ENCODE measurements at places on chromosomes 12 and 14.

DNA sequence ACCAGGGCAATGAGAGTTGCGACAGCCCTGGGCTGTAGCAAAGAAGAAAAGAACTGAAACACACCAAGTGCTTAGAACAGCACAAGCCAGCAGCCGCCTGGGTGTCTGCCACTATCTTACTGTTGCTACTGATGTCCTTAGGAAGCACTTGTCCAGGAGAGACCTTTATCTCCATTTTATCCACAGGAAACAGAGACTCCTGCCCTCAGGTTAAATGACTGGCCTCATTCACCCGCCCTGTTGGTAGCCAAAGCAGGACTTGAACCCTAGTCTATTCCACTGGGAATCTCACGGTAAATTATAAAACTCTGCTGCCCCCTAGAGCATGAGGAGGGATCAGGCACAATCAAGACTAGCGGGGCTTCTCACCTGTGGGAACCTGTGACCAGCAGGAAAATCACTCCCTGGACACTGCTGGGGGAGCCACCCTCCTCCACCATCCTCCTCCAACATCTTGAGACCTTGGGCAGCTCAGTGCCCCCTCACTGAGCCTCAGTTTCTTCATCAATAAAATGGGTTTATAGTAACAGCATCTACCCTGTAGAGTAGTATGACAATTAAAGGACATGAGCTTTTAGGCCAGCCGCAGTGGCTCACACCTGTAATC lies 20.5 kb upstream of the TESC start:
- DNase-seq, result peak; percentile 66

DNA sequence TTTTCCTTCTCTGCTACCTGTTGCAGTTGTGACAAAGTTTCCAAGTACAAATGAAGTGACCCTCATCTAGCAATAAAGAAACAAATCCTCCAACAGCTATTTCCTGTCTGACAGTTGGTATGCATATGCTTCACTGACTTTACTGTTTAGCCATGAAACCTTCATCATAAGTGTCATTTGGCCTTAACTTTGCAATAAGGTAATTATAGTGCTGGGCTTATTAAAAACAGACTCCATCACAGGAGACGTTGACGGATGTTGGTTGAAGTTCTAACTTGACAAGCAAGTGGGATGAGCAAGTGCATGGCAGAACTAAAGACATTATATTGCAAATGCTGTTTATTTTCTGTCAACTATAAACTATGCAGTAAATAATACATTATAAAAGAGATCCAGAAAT lies 425.2 kb downstream of the RPS29 start:
- peak; percentile 20 for DNase-seq

GRCh38 chr12:6090803-6091202 lies 33.7 kb downstream of the VWF start:
- DNase-seq, result no peak

- no peak for DNase-seq
These were observed 48.5 kb downstream of the TTC8 start for GRCh38 chr14:88872976-88873375.

GRCh38 chr14:60845523-60845922 lies 111.0 kb downstream of the MNAT1 start:
- DNase-seq, result peak; percentile 35

- DNase-seq, result peak; percentile 17
These were observed 91.2 kb downstream of the CEP128 start for GRCh38 chr14:80850197-80850814.

DNA sequence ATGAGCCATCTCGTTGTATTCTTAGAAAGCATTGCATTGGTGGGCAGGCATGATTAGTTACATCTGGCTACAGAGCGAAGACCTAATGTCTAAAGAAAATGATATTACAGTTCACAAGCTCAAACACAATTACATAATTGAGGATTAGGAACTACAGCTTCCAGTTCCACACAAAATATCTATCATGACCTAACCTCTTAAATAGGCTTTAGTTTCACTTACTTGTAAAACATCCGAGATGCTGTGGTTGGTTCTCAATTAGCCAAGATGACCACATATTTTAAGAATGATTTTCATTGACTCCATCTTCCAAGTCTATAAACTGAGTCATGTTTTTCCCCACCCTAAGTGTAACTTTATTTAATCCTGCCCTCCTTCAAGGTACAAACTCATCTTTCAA lies 69.5 kb downstream of the LRIG3 start:
- DNase-seq, result no peak

GRCh38 chr14:73655851-73656250 lies 11.1 kb downstream of the DNAL1 start:
- no peak for DNase-seq

Data from KBM-7 (cell line).